ENCODE measurements at places on chromosomes 2 and 18.

DNA sequence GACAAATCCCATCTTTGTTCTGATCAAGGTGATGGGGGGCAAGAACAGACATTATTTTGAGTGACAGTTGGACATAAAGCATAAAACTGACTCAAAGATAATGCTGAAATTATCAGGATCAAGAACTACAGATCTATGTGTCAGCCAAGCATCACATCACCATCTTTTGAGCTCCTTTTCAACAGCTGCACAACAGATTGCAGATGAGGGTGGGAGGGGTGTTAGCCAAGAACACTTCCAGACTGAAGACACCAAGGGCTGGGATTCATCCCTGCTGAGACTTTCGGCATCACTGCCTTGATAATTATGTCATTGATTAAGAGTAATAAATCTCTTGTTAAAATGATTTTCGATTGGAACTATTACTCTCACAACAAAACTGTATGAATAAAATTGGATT lies 191.5 kb upstream of the NETO1 start:
- DNase-seq, result no peak

- DNase-seq, result no peak
These were observed 31.5 kb downstream of the MEIS1 start for GRCh38 chr2:66466433-66466832.

GRCh38 chr2:205869439-205869838 lies 187.1 kb downstream of the NRP2 start:
- DNase-seq, result no peak

GRCh38 chr18:37869051-37869450 lies 303.5 kb upstream of the CELF4 start:
- DNase-seq, result no peak

DNA sequence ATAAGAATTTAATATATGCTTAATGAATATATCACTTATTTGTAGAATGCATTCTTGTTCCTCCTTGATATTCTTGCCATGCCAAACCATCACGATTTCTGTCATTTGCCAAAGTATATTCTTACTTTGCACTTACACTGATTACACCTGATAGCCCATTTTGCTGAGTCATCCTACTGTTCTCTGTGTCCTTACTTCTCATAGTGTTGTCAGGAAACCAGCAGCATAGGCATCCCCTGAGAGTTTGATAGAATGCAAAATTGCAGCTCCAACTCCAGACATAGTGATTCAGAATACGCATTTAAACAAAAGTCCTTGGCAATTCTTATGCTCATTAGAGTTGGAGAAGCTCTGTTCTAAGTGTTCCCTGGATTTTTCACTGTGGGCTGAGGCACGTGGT lies 687.1 kb downstream of the DPP10 start:
- no peak for DNase-seq

GRCh38 chr2:32330136-32330535 lies 26.7 kb upstream of the BIRC6 start:
- DNase-seq, result no peak

- DNase-seq, result no peak
These were observed 63.1 kb downstream of the FECH start for GRCh38 chr18:57523171-57523956.

GRCh38 chr2:54212456-54212855 lies 43.6 kb downstream of the TSPYL6 start:
- DNase-seq, result no peak

- no peak for DNase-seq
These were observed 55.9 kb downstream of the LDAH start for GRCh38 chr2:20766798-20767644.

- DNase-seq, result no peak
These were observed 21.2 kb downstream of the RTP5 start for GRCh38 chr2:241890524-241891235.

DNA sequence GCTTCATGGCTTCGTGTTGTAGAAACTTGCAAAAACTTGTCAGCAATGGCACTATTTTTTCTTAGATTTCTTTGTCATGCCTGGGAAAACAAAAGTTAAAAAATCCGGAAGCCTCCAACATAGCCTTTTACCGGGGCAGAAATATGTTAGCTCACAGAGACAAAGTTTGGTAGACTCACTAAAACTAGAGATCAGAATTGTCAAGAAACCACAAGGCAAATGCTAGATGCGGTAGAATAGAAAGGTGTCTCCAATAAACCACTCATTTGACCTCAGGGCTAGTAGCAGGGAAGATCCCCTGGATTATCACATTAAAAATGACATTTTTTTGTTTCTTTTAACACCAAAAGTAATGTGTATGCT lies 405 bp downstream of the CASP10 start:
- DNase-seq, result no peak

DNA sequence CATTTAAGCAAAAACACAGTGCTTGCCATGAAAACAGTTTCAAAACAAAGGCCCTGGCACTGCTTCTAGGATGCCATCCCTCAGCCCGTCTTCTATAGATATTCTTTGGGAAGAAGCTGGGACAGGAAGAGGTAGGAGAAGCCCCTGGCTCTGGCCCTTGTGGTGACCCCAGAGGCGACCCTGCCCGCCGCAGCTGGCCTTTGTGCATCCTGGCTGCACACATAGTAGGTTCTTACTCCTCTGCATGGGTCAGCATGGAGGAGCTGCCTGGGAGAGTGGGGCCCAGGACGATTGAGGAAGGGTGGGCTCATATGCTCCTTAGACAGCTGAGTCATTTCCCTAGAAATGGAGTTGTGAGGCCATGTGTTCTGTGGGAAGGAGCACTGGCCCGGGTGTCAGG lies 44.4 kb upstream of the OTOF start:
- DNase-seq, result no peak

- DNase-seq, result no peak
These were observed 28.6 kb downstream of the CAPN13 start for GRCh38 chr2:30778611-30779010.

DNA sequence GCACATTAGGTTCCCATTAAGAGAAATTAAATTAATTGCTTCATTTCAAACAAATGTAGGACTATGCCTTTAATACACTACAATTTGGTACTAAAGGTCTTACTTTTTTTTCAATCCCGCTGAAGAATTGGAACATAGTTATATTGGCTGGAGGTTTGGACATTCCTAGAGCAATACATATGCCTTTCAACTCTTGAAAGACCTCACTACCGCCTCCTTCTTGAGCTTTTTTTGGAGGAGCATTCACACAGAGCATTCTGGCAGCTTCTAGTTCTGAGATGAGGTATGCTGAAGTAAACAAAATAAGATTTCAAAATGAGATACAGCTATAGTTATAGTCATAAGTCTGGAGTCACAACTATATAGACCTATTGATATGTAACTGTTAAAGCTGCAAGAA lies 10.9 kb downstream of the FAM98A start:
- no peak for DNase-seq

GRCh38 chr2:16178551-16179130 lies 238.3 kb downstream of the MYCN start:
- DNase-seq, result no peak

GRCh38 chr2:132969371-132969985 lies 299.5 kb upstream of the LYPD1 start:
- no peak for DNase-seq

- DNase-seq, result no peak
These were observed 45.6 kb upstream of the ARHGAP15 start for GRCh38 chr2:143083636-143084035.

GRCh38 chr2:204108330-204108751 lies 171.8 kb downstream of the ICOS start:
- DNase-seq, result peak; percentile 45

GRCh38 chr2:224971214-224971613 lies 71.1 kb downstream of the DOCK10 start:
- peak; percentile 19 for DNase-seq

DNA sequence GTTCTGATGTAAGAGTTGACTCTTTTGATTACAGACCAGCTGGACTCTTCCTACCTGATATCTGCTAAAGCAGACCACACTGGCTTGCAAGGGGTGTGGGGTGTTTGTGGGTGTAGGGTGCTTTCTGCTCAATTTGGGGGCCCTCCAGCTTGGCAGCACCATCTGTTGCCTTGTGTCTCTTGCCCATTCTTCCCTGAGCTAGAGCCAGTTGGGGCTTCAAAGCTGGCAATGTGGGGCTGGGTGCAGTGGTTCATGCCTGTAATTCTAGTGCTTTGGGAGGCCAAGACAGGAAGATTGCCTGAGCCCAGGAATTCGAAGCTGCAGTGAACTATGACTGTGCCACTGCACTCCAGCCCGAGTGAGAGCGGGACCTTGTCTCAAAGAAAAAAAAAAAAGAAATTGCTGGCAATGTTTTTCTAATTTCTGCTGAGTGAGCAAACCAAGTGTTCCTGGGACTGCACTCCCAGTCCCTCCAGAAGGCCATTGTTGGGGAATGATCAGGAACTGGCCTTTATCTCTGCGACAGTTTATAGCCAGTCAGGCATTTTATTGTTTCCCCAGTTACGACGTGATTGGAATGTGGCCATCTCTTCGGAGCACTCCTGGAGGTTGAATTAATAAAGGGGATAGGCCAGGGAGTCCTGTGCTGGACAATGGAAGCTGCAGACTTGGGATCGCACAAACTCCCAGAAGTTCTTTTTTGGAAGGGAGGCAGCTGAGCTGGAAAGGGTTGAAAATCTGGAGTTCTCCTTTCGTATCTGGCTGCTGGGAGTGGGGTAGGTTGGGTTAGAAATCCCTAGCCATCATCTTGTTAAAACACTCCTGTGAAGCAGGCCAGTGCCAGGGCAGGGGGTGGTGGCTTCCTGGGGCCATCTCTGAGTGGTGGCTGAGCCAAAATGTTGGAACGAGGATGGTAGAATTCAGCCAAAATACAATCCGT lies 57.2 kb downstream of the LIPG start:
- no peak for DNase-seq

DNA sequence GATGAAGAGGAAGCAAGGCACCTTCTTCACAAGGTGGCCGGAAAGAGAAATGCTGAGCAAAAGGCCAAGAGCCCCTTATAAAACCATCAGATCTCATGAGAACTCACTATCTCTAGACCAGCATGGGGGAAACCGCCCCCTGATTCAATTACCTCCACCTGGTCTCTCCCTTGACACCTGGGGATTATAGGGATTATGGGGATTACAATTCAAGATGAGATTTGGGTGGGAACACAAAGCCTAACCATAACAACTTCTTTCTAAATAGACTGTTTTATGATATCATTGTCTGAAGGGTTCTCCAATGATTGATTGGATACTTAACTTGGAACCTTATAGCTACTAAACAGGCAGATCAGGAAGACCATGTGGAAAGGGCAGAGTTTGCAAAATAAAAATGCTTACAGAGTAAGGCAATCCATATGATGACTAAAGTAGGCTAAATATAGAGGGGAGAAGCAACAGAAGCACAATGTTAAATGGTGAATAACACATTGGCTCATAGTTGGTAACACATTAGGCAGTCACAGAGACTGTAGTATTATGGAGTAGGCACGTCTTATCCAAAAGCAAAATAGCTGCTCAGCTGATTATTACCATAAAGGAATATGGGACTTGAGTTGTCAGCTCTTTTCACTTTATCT lies 179.0 kb downstream of the BARD1 start:
- DNase-seq, result no peak

- DNase-seq, result no peak
These were observed 60.4 kb downstream of the BOD1L2 start for GRCh38 chr18:57207124-57207916.

DNA sequence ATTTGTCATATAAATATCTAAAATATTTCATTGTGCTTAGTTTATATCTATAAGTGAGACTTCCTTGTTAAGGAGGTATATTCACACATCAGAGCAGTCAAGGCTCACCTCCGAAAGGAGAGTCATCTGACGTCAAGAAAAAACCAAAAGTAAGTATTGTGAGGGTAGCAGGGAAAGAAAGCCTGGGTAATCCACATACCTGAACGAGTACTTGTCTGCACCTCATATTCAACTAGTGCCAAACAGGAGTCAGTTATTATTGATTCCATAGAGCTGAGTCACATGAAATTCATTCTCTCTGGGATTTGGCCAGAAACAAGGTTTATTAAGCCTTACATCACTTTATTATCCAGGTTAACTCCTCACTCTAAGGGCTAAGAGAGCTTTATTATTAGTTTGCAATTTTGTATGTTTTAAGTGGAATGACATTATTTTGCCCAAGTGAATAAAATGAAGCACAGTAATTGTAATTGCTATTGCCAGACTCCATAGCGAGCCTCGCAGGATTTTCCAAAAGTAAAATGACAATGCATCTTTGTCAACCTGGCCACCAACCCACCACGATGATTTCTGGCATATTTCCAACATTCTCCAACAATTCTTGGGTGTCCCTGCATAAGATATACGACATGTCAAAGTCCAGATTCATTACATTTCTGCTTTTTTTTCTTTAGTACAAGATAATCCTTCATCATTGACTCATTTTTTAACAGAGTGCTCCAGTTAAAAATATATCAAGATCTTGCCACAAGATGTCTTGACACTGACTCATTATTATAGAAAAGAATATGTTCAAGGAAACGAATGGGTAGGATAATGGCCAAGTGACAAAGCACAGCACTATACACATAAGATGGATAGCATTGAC lies 1210.4 kb upstream of the ACVR2A start:
- DNase-seq, result no peak

DNA sequence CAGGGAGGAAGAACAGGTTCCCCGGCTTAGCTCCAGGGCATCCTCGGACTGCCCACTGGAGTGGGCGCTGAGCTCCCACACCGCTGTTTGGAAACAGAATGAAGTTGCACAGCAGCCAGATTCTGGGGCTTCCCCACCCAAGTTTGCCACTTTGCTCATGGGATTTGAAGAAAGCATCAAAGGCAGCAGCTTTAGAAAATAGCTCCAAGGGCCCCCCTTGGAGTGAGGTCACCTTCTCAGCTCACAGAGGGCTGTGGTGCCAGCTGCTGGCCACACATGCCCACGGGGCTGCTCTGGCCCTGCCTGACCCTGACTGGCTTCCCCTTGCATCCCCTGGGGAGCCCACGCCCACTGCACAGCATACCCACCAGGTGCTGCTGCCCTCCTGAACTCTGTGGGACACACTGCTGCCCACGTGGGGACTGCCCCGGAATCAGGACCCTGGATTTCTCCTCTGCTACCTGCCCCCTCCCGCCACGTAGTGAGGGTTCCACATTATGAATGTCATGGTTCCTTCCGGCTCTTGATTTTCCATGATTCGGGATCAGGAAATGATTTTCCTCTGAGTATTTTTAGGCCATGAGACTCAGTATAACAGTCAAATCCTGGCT lies 70.3 kb downstream of the TGOLN2 start:
- no peak for DNase-seq

GRCh38 chr2:235674146-235674545 lies 180.3 kb downstream of the AGAP1 start:
- DNase-seq, result no peak

DNA sequence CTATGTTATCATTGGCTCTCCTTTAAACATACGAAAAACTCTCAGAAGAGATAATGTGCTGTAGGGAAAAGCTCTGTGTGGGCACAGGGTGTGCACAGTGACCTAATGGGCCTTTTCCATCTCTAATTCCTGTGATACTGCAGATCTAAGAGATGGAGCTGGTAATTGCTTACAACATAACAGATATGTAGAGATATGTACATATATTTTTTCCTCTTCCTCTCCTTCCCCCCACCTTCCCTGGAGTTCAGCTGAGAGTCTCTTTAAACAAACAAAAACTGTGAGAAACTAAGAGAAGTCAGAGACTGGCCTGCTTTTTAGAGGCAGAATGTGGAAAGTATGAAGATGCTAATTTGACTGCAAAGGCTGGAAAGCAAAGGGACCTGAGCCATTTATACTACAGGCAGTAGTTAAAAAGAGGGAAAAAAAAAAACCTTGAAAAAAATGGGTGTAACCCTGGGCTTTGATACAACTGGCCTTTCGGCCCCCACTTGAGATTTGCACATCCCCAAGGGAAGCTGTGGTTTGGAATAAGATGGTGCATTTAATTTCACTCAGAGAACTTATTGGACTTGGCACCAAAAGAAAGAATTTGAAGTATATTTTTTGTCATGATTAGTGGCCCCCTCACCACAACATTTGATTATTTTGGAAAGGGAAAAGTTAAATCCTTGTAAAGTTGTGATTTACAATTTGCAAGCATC lies 502.2 kb upstream of the ZEB2 start:
- DNase-seq, result no peak

Data from T-cell (primary cell).